ENCODE measurements at places on chromosomes 3 and 15.

- DNase-seq: no peak
These were observed 25.5 kb downstream of the FAN1 start for GRCh38 chr15:30929064-30929669.

- DNase-seq: no peak
These were observed 6.2 kb downstream of the TMEM40 start for GRCh38 chr3:12752809-12753208.

DNA sequence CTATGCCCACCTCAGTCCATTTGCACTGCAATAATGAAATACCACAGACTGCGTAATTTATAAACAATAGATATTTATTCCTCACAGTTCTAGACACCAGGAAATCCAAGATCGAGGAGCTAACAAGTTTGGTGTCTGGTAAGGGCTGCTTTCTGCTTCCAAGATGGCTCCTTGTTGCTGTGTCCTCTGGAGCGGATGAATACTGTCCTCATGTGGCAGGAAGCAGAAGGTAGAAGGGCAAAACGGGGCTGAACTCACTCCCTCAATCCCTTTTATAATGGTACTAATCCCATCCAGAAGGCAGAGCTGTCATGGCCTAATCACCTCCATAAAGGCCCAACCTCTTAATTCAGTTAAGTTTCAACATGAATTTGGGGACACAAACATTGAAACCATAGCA is 75.3 kb downstream of the P2RY1 start:
- no peak for DNase-seq

- DNase-seq: no peak
These were observed 554 bp upstream of the COMMD4 start for GRCh38 chr15:75335313-75335704.

GRCh38 chr3:127000119-127000518 is 17.2 kb downstream of the PLXNA1 start:
- DNase-seq: peak; percentile 84
